ENCODE measurements at places on chromosomes 3 and 15.

- DNase-seq, result no peak
Measured at GRCh38 chr15:35838424-35839111, 292.6 kb upstream of the DPH6 start.

- no peak for DNase-seq
Measured at GRCh38 chr3:46462111-46462510, 2.6 kb downstream of the LTF start.

DNA sequence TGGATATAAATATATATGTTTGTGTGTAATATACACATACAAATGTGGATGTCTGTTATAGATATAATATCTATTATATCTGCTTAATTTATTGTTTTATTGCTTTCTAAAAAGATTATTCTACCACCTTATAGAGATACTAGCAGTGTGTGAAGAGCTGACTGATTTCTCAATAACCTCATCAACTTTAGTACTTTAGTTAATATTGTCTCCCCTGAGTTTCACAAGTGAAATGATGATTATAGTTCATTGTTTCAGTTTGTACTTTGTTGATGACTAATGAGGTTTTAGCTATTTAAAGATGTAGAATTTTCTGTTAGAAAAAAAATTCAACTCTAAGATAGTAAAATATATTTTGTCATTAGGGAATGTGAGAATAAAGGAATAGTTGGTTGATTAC lies 11.4 kb downstream of the RSRC1 start:
- DNase-seq, result no peak

DNA sequence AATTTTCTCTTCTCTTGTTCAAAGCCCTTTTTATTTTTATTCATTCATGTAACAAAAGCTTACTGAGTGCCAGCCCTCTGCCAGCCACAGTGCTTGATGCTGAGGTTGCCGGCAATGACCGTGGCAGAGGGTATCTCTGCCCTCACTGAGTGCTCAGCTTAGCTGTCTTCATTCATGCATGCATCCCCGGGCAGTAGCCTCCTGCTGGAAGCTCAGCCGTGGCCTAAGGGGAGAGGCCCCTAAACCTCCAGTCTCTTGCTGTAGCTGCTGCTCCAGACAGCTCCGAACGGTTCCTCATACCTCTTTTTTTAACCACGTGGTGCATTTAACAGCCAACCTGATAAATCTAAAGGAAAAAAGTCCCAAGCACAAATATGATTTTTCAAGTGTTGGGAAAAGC lies 34.6 kb upstream of the CCDC66 start:
- no peak for DNase-seq

GRCh38 chr3:151169262-151169947 lies 33.6 kb downstream of the GPR171 start:
- DNase-seq, result peak; percentile 68

GRCh38 chr15:43329217-43329959 lies 985 bp downstream of the LCMT2 start:
- peak; percentile 64 for DNase-seq

DNA sequence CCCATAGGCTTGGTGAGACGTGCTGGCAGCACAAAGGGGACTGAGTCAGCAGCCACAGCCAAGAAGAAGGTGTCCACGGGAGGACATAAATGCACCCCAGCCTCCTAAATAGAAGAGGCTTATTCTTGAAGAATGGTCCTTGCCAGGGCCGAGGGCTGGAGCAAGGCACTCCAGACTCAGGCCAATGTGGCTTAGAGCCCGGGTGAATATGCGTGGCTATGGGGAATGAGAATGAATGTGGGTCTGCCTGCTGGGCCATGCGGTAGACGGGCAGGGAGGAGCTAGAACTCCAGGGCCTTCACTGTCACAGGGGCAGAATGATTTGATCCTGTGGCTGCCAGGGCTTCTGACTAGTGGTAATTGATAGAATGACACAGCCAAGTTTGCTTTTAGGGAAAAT lies 34.0 kb downstream of the DHX30 start:
- DNase-seq, result no peak

- DNase-seq, result peak; percentile 6
Measured at GRCh38 chr3:155744010-155744625, 753 bp downstream of the PLCH1 start.

- no peak for DNase-seq
Measured at GRCh38 chr3:121958801-121959200, 63.2 kb downstream of the ILDR1 start.

DNA sequence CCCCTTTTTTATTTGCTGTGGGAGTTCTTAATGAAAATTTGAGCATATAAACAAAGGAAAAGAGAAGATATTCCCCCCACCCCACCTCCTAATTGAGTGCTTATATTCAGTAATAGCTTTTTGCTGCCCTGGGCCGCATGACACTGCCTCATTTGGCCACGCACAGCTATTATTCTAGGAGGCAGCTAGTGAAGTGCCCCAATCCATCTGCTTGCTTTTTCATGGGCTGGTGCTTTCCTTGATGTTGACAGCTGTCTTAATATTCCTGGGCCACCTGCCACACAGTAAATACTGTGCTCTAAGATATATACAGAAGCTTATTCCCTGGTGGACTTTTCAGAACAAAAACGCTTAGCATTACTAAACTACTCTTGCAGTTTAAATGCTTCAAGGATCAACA lies 3.8 kb upstream of the CRYBG3 start:
- no peak for DNase-seq

- no peak for DNase-seq
Measured at GRCh38 chr3:64441861-64442260, 216.6 kb upstream of the PRICKLE2 start.

DNA sequence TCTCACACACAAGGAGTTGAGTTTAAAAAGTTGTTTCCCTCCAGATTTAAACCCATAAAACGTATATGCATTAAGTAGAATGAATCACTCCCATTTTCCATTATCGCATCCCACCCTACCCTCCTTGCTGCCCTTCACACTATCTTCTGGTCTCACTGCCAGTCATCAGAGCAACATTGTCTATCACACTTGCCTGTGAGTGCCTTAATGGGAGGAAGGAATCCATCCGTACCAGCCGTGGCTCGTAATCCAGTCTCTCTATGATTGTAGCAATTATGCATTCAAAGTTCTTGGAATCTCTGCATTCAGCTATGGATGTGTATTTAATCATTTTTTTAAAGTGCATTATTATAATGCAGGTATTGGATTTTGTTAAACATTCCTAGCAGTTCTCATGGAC lies 1.9 kb downstream of the TMEM266 start:
- no peak for DNase-seq

- DNase-seq, result no peak
Measured at GRCh38 chr3:170372190-170372879, 14.8 kb downstream of the SKIL start.

DNA sequence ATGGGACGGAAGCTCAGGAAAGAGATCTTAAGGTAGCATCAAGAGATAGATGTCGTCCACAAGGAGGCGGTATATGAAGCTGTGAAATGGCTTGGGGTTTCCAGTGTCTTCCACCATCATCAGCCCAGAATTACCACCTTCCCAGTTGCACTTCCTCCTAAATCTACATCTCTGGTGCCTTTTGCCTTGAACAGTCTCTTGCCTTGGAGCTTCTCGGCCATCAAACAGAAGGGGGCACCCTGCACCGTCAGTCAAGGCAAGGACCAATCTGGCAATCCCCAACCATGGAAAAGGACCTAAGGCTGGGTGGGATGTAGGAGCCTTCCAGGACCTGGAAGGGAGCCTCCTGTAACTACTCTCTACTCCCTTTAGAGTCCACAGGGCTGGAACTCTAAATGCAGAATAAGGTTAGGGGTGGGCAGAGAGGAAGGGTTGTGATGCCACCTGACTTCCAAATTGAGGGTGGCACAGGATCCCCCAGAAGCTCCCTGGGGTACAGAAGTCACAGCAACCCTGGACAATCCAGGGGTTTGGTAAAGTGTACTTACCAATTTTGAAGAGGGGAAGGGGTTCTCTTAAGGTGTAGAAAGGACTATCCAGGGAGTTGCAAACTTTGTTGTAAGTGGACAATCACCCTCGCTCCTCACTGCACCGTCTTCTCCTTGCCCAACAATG lies 1.0 kb upstream of the RYR3 start:
- no peak for DNase-seq

- DNase-seq, result no peak
Measured at GRCh38 chr15:76939715-76940114, 8.2 kb downstream of the RCN2 start.

- DNase-seq, result no peak
Measured at GRCh38 chr3:195020185-195020584, 250.8 kb downstream of the XXYLT1 start.

- DNase-seq, result no peak
Measured at GRCh38 chr15:51363383-51363782, 21.9 kb downstream of the GLDN start.

DNA sequence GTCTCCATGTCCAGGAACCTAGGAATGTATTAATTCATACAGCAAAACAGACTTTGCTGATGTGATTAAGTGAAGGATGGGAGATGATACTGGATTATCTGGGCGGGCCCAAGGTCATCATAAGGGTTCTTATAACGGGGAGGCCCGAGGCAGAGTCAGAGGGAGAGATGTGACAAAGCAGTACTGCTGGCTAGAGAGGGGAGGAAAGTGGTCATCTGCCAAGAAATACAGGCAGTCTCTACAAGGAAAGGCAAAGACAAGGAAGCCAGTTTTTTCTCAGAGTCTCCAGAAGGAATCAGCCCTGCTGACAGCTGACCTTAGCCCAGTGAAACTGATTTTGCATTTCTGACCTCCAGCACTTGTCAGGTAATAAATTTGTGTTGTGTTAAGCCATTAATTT lies 66.2 kb upstream of the CORO2B start:
- no peak for DNase-seq

- peak; percentile 38 for DNase-seq
Measured at GRCh38 chr3:118817748-118818165, 216.9 kb downstream of the IGSF11 start.

GRCh38 chr3:82355228-82355627 lies 593.8 kb upstream of the GBE1 start:
- DNase-seq, result no peak

DNA sequence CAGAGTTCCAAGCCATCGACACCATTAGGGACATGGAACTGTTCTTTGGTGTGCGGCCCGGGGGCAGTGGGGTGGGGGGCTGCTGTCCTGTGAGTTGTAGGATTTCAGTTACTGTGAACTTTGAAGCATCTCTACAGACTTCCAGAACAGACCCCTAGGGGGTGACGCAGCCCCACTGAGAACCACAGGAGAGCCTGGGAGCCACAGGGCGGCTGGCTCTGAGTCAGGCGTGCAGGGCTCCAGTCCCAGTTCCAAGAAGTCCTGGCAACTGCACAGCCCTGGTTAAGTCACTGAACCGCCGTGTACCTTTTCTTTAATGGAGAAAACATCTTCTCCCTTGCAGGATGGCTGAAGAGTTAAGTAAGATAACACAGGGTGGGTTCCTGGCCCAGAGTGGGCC lies 23.5 kb upstream of the LRTM1 start:
- peak; percentile 74 for DNase-seq

GRCh38 chr15:101020945-101021344 lies 101.8 kb downstream of the LRRK1 start:
- no peak for DNase-seq

DNA sequence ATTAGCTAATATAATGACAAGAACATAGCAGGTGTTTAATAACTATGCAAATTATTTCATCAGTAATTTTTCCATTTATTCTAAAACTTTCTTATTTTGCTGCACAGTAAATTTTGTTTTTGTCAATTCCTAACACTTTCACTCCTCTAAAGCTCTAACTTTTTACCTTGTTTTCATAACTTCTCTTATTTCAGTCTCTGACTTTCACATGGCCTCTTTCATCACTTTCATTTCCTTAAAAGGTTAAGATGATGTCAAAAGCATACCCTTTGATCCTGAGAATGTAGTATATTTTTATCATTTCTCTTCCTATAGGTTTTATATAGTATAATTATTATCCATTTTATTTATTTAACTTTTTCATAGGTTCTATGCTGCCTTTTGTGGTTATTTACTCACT lies 1325.8 kb upstream of the ALCAM start:
- no peak for DNase-seq

- DNase-seq, result no peak
Measured at GRCh38 chr15:43920815-43921214, 94.0 kb downstream of the WDR76 start.

DNA sequence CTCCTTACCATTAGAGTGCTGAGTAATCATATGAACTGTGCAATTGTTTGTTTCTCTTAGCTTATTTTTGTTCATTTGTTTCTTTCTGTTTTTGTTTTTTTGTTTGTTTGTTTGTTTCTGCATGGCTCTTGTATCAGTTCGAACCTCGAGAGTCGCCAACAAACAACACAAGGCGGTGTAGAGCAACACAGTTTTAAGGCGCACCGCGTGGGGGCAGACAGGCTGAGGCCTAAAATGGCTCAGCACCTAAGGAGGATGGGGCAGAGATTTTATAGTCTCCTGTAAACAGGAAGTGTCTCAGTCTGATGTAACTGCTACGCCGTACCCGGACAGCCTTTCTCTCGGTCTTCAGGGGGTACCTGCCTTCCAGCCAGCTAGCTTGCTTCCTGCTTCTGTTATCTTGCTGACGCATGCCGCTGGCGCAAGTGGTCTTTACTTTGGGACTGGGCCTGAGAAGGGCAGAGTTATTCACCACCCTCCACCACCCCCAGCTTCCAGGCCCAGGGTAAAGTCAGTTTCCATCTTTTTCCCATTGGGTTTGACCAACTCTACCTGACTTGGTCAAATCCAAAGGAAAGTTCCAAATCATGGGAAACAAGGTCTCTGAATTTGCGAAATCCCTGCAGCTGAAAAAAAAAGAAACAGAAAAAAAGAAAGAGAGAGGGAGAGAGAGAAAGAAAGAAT lies 25.8 kb upstream of the MFGE8 start:
- DNase-seq, result no peak

DNA sequence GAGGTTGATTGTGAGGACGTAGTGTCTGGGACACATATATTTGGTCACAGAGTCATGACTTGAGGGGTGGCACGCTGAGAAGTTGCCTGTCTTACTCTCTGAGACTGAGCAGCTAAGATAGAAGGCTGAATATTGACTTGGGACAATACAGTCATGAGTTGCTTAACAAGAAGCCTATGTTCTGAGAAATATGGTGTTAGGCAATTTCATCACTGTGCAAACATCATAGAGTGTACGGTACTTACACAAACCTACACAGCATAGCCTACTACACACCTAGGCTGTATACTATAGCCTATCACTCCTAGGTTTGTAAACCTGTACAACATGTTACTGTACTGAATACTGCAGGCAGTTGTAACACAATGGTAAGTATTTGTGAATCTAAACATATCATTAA lies 30.3 kb upstream of the SPESP1 start:
- no peak for DNase-seq

- DNase-seq, result no peak
Measured at GRCh38 chr3:124963755-124964154, 29.2 kb upstream of the MUC13 start.

DNA sequence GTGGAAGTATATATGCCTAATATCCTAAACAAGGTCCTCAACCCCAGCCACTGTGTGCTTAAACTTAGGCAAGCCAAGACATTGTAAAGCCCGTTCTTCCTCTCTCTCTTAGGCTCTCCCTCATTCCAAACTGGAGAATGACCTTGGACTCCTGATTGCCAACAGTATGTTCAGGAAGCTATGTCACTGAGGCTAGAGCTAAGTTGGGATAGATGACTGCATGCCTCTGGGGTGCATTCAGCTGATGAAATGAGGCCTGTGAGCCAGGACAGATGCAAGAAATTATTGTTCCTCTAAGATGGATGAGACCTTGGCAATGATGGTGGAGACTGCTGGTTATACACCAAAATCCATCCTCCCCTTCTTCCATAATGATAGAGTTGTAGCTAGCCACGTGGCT lies 27.9 kb upstream of the TBC1D21 start:
- DNase-seq, result no peak

GRCh38 chr3:133964547-133964946 lies 65.2 kb downstream of the SLCO2A1 start:
- peak; percentile 40 for DNase-seq

Data from trophoblast cell (in vitro differentiated cells and primary cell).